Hepatocyte (in vitro differentiated cells): ENCODE measurements at places on chromosomes 2 and 18.

DNA sequence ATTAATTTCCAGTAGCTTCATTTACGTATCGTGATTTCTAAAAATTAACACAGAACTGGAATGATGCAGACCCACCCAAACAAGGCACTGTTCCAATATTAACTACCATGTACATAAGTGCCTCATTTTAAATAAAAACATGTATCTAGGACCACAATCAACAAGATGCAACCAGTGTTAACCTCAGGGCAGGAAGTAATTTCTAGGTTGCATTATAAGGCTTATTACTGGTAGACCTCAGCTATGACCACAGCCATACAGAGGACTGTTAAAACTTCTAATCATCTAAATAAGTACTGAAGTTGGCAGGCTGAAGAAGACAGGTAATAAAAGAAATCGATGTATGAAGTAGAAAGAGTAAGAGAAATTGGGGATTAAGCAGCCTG is 262.9 kb downstream of the HDAC4 start:
- no peaks in the 10 kb centered on the region for H3K27me3 ChIP-seq
- no peaks in the 10 kb centered on the region for H3K36me3 ChIP-seq
- no peak for DNase-seq
- H3K27ac ChIP-seq: no peak overlapping the region
- no peak overlapping the region for H3K4me3 ChIP-seq

- no peaks in the 10 kb centered on the region for H3K27me3 ChIP-seq
- H3K36me3 ChIP-seq: no peaks in the 10 kb centered on the region
- H3K27ac ChIP-seq: no peak overlapping the region
- H3K4me1 ChIP-seq: no peaks in the 10 kb centered on the region
Observed at GRCh38 chr2:44100351-44100750, 68.3 kb upstream of the PPM1B start.

- no peak overlapping the region for H3K4me3 ChIP-seq
- no peaks in the 10 kb centered on the region for H3K27me3 ChIP-seq
- H3K36me3 ChIP-seq: no peaks in the 10 kb centered on the region
- peaks cover 9% of the 10 kb centered on the region for H3K4me1 ChIP-seq
- no peak overlapping the region for H3K27ac ChIP-seq
Observed at GRCh38 chr2:5587766-5588165, 104.4 kb upstream of the SOX11 start.

GRCh38 chr18:63267975-63268721 is 51.4 kb downstream of the BCL2 start:
- no peak overlapping the region for H3K27ac ChIP-seq
- H3K27me3 ChIP-seq: no peaks in the 10 kb centered on the region
- no peak overlapping the region for H3K4me3 ChIP-seq
- H3K4me1 ChIP-seq: no peaks in the 10 kb centered on the region

- H3K36me3 ChIP-seq: no peaks in the 10 kb centered on the region
- H3K4me1 ChIP-seq: peaks cover 14% of the 10 kb centered on the region
- H3K27me3 ChIP-seq: no peaks in the 10 kb centered on the region
Observed at GRCh38 chr2:169386722-169387121, 24.4 kb upstream of the LRP2 start.
